IMR-90 (cell line): ENCODE measurements at places on chromosomes 16 and 17. TPM values are rescaled to one million over a fixed set of nuclear protein-coding genes. Genes with fewer than 3 reads are reported as not detected.
A peak's percentile ranks its signal among the peaks of the same experiment; 100 is the strongest.

DNA sequence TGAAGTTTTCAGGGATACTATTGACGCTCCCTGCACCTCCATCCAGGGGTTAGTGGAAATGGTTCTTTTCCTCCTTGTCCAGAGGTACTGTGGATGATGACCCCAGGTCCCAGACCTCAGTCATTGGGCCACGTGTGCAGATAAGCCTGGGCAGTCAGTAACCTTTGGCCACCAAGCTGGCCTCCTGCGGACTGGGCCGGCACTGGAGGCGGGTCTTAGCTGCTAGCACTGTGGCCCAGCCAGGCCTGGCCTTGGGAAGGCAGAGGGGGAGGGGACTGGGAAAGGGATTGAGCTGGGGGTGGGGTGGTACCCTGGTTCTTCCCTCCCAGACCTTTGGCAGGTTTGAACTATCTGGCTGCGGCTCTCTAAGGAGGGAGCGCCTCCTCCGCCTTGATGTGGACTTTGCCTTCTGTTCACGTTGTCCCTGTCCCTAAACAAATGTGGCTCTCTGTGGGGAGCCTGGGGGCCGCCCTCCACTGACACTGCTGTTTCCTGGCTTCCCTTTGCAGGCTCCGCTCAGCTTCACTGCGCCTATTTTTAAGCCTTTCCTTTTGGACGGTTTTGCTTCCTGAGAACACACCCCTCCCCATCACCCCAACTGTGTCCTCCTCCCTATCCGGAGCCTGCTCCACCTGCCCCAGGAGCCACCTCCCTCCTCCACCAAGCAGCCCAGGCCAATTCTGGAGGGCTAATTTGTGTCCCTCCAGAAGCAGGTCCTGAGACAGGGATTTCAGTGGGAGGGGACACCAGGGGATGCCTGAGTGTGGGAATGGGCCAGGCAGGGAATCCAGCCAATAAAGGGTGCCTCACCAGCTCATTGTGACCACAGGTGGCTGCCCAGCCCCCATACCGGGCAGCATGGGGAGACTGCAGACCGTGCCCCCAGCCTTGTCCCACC is 251.9 kb downstream of the SEC14L1 start:
- H3K4me3 ChIP-seq = no peak overlapping the region
- H3K4me1 ChIP-seq = peaks cover 62% of the 10 kb centered on the region
- H3K36me3 ChIP-seq = peaks cover 16% of the 10 kb centered on the region
- H3K27me3 ChIP-seq = no peaks in the 10 kb centered on the region
- DNase-seq = no peak
- H3K27ac ChIP-seq = peak overlapping the region; percentile 90

Gene NACA2
- not detected in 2 replicates for total RNA-seq

DNA sequence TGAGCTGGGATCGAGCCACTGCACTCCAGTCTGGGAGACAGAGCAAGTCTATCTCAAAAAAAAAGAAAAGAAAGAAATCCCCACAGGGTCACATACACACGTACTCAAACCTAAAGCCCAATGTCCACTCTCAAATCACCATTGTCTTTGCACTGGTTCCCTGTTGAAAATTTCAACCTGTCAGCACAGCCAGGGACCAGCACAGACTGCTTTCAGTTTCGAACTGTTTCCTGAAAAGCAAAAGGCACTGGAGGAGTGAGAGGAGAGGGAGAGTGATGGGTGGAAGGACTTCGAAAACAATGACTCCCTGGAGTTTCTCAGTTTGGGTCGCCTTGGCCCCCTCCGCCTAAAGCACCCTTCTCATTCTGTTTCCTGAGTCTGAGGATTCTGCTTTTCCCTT is 9.0 kb upstream of the CD300C start:
- no peak overlapping the region for H3K4me3 ChIP-seq
- no peaks in the 10 kb centered on the region for H3K4me1 ChIP-seq
- H3K27ac ChIP-seq = no peak overlapping the region
- no peak for DNase-seq

GRCh38 chr17:48719642-48720265 is 2.6 kb downstream of the PRAC1 start:
- DNase-seq = no peak
- no peaks in the 10 kb centered on the region for H3K4me1 ChIP-seq
- H3K4me3 ChIP-seq = no peak overlapping the region

Gene TNFRSF13B
- not detected in 2 replicates for total RNA-seq

Gene ABCC6
- total RNA-seq = 0.36 and 0.56 TPM in 2 replicates

- H3K36me3 ChIP-seq = no peaks in the 10 kb centered on the region
- H3K27me3 ChIP-seq = peaks cover 36% of the 10 kb centered on the region
- H3K4me1 ChIP-seq = peaks cover 4% of the 10 kb centered on the region
These were observed 5.0 kb upstream of the ALDH3A1 start for GRCh38 chr17:19753051-19753509.

- H3K36me3 ChIP-seq = no peaks in the 10 kb centered on the region
- H3K4me3 ChIP-seq = no peak overlapping the region
- H3K27me3 ChIP-seq = peaks cover 25% of the 10 kb centered on the region
These were observed 3.9 kb downstream of the ACAP1 start for GRCh38 chr17:7340179-7340578.

GRCh38 chr17:81310949-81311550 is 15.9 kb upstream of the SLC38A10 start:
- peaks cover 6% of the 10 kb centered on the region; the same call in 1 of the 2 replicates for H3K4me1 ChIP-seq
- no peaks in the 10 kb centered on the region for H3K36me3 ChIP-seq
- peaks cover 21% of the 10 kb centered on the region; the same call in 1 of the 2 replicates for H3K27me3 ChIP-seq
- DNase-seq = no peak

Gene DNAH17
- total RNA-seq = not detected in 2 replicates

DNA sequence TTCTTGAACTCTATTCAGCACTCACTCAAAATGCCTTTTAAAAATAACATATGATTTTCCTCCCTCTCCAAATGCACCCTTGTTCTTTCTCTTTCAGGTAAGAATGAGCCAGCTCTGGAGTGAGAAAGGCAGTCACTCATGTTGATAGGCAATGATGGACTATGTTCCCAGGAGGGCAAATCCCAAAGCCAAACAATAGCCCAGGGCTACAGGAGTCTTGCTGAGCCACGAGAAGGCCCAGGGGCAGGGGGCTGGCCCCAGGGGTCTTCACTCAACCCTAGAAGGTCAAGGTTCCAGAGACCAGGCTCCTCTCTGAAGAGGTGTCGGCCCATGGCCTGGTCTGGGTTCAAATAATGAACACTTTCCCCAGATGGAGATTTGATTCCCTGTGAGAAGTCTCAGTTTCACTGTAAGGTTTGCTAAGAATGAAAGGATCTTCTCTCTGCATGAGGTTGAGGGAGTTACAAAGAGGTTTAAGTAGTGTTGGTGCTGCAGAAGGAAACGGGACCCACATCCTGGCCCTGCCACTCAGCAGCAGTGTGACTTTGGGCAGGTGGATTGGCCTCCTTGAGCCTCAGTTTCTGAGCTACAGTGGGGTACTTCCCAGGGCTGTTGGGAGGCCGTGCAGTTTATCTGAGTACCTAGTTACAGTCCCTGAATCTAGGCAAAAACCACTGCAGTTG is 49.0 kb downstream of the RTN4RL1 start:
- H3K27ac ChIP-seq = no peak overlapping the region
- H3K36me3 ChIP-seq = no peaks in the 10 kb centered on the region
- no peak overlapping the region for H3K4me3 ChIP-seq

Gene ACSF3
- total RNA-seq = 9.5 and 10.6 TPM in 2 replicates

- no peak for DNase-seq
- no peaks in the 10 kb centered on the region for H3K27me3 ChIP-seq
- H3K4me3 ChIP-seq = no peak overlapping the region
- no peak overlapping the region for H3K27ac ChIP-seq
- H3K36me3 ChIP-seq = no peaks in the 10 kb centered on the region
- peaks cover 6% of the 10 kb centered on the region; the same call in 1 of the 2 replicates for H3K4me1 ChIP-seq
These were observed 7.9 kb downstream of the WFIKKN2 start for GRCh38 chr17:50843150-50843905.

Gene CES3
- under 0.01 TPM in 1 of 2 replicates, not detected in the other for total RNA-seq

Gene USP22
- total RNA-seq = 250 and 319 TPM in 2 replicates

DNA sequence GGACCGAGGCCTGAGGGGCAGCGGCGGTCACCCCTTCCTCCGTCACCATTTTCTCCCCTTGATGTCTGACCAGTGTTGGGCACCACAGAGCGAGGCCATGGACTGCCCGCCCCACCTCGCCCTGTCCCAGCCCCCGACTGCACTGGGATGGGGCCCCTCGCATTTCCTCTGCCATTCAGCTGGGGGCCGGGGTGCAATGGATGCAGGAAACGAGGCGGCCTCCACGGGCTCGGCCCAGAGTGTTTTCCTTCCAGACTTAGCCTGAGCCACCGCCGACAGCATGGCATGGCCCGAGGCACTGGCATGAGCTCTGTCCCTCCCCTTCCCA is 44.6 kb upstream of the ZC3H18 start:
- no peak overlapping the region for H3K4me3 ChIP-seq
- no peak for DNase-seq
- peaks cover 1% of the 10 kb centered on the region; the same call in 1 of the 2 replicates for H3K4me1 ChIP-seq
- peaks cover 4% of the 10 kb centered on the region; the same call in 1 of the 2 replicates for H3K36me3 ChIP-seq

DNA sequence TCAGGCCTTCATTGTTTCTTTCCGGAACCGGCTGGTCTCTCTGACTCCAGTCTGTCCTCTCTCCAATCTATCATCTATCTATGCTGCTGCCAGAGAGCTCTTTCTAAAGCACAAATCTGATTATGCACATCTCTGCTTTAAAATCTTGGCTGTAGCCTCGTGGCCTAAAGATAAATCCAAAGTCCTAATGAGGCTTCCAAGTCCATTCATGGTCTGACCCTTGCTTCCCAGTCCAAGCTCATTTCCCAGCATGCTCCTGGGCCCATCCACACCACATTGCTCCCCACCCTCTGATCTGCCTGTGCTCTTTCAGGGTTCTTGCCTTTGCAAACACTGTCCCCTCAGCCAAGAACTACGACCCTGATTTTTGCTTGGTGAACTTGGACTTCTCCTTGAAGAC is 21.5 kb upstream of the PHB1 start:
- H3K27me3 ChIP-seq = peaks cover 47% of the 10 kb centered on the region
- H3K4me3 ChIP-seq = no peak overlapping the region
- H3K4me1 ChIP-seq = peaks cover 3% of the 10 kb centered on the region; the same call in 1 of the 2 replicates

Gene SULT1A2
- not detected in 2 replicates for total RNA-seq

GRCh38 chr17:28390141-28390540 is 15.9 kb downstream of the SLC46A1 start:
- peaks cover 10% of the 10 kb centered on the region for H3K4me1 ChIP-seq
- no peak for DNase-seq

DNA sequence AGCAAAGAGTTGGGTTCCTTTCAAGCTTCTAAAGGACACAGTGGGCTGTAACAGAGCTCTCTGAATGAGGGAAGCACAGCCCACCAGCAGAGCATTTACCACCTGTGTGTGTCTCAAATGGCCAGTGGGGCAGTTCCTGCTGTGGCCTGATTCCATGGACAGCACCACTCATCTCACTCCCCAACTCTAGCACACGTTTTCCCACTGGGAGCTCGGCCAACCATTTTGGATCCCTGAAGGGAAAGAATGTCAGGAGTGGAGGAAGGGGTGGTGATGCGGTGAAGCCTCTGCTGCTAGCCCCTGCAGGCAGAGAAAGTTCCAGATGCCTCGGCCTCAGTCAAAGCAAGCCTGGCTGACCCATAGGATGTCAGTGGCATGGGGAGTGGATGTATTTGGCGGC is 86.6 kb downstream of the PLXDC1 start:
- H3K27me3 ChIP-seq = peaks cover 3% of the 10 kb centered on the region
- no peak overlapping the region for H3K4me3 ChIP-seq
- peaks cover 15% of the 10 kb centered on the region for H3K4me1 ChIP-seq
- no peak overlapping the region for H3K27ac ChIP-seq
- no peaks in the 10 kb centered on the region for H3K36me3 ChIP-seq

- H3K4me1 ChIP-seq = no peaks in the 10 kb centered on the region
- no peaks in the 10 kb centered on the region for H3K36me3 ChIP-seq
- no peak overlapping the region for H3K27ac ChIP-seq
- DNase-seq = no peak
These were observed 41.6 kb downstream of the MYO1D start for GRCh38 chr17:32835291-32835761.

- H3K27me3 ChIP-seq = no peaks in the 10 kb centered on the region
- H3K27ac ChIP-seq = no peak overlapping the region
- no peaks in the 10 kb centered on the region for H3K36me3 ChIP-seq
- H3K4me1 ChIP-seq = no peaks in the 10 kb centered on the region
- no peak for DNase-seq
These were observed 95.4 kb upstream of the GRIN2A start for GRCh38 chr16:10277597-10277996.

Gene EPX
- not detected in 2 replicates for total RNA-seq

DNA sequence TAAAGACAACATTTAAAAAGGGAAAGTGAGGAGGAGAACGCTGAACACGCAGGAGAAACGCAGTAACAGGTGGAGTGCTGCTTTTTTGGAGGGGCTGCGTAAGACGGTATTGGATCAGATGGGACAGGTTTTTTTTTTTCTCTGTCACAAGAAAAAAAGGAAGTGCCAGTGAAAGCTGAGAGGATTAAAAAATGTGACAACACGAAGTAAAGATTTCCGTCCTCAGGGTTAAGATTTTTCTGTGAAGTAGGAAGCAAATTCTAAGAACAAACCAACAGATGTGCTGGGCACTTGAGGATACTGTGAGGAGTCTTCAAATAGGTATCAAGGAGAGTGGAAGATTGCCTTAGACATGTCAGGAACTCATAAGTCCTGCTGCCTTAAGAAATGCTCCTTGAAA is 5.8 kb upstream of the ABCA9 start:
- H3K27ac ChIP-seq = no peak overlapping the region
- H3K4me3 ChIP-seq = no peak overlapping the region
- no peaks in the 10 kb centered on the region for H3K27me3 ChIP-seq
- no peak for DNase-seq
- H3K4me1 ChIP-seq = no peaks in the 10 kb centered on the region; the same call in 1 of the 2 replicates

Gene ITGAL
- total RNA-seq = not detected in 2 replicates

GRCh38 chr16:73011926-73012325 is 36.0 kb downstream of the ZFHX3 start:
- peaks cover 10% of the 10 kb centered on the region for H3K4me1 ChIP-seq
- no peaks in the 10 kb centered on the region for H3K36me3 ChIP-seq
- no peak for DNase-seq
- H3K27ac ChIP-seq = no peak overlapping the region

Gene RPRML
- total RNA-seq = not detected in 2 replicates

- no peak overlapping the region; the same call in 1 of the 2 replicates for H3K27ac ChIP-seq
- DNase-seq = no peak
- H3K4me3 ChIP-seq = no peak overlapping the region
- H3K4me1 ChIP-seq = peaks cover 10% of the 10 kb centered on the region
- H3K27me3 ChIP-seq = no peaks in the 10 kb centered on the region
These were observed 9.2 kb upstream of the MEAK7 start for GRCh38 chr16:84513666-84514065.

DNA sequence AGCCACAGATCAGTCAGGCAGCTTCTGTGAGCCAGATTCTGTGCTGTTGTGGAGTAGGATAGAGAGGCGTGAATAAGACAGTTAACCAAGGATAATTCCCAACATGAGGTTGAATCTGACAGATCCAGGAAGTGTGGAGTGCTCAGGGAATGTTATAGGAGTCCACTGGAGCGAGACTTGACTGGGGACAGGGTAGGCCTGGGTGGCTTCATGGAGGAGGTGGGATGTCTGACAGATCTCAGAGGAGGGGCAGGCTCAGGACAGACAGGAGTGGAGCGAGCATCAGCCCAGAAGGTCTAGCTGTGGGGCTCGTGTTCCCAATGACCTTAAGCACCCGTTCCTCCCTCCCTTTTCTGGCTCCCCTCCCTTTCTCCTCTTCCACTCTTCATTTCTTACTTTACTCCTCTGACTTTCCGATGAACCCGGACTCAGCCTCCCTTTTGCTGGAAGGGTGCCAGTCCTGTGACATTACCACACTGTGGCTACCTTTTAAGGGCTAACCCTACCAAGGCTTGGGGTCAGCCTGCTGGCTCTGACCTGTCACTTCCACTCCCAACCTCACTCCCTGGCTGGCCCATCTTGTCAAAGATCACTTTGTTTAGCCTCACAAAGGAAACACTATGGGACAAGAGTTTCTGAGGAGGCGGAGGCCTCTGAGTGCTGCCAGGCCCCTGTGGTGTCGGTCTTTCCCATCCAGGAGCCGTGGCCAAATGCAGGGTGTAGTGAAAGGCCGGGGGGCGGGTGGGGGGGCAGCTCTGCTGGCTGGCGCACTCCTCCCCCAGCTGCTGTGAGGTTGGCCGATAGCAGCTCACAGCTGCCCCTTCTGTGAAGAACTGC is 28.5 kb upstream of the EFCAB13 start:
- peaks cover 44% of the 10 kb centered on the region for H3K36me3 ChIP-seq
- DNase-seq = no peak
- no peaks in the 10 kb centered on the region for H3K27me3 ChIP-seq
- peaks cover 8% of the 10 kb centered on the region for H3K4me1 ChIP-seq
- no peak overlapping the region for H3K27ac ChIP-seq
